ENCODE measurements at places on chromosomes 13 and 19.

DNA sequence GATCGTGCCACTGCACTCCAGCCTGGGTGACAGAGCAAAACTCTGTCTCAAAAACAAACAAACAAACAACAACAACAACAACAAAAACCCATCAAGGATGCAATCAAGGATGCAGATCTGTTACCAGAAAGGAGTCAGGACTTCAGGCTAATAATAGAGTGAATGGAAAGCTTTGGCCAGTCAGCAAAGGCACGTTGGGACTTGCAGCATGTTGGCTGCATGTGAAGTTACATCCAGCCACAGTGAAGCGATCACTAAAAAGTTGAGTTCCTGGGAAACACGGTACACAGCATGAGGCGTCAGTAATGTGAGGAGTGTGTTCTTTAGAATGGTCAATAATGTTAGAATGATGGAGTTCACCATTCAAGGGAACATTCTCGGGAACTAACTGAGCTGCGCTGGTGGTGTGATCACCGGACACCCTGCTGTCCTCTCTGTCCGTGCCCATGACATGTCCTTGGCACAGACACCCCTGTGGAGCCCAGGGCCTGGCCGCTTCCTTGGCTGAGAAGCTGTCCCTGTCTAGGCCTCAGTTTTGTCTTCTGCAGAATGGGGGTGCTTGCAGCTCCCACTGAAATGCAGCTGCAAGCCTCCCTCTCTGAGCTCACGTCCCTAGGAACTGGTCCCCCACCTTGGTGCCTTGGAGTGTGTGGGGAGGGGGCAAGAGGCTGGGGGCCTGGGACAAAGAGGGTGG is 2.3 kb upstream of the LGALS7B start:
- no peak for DNase-seq

DNA sequence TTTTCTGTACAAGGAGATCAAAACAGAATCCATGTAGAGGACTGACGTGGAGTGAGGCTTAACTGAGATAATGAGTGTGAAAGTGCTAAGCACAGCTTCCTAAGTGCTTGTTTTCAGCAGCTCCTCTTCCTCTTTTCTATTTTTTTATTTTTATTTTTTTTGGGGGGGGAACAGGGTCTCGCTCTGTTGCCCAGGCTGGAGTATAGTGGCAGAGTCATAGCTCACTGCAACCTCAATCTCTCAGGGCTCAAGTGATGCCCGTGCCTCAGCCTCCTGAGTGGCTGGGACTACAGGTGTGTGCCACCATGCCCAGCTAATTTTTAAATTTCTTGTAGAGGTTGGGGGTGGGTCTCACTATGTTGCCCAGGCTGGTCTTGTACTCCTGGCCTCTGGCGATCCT is 5.6 kb upstream of the FOSB start:
- no peak for DNase-seq

DNA sequence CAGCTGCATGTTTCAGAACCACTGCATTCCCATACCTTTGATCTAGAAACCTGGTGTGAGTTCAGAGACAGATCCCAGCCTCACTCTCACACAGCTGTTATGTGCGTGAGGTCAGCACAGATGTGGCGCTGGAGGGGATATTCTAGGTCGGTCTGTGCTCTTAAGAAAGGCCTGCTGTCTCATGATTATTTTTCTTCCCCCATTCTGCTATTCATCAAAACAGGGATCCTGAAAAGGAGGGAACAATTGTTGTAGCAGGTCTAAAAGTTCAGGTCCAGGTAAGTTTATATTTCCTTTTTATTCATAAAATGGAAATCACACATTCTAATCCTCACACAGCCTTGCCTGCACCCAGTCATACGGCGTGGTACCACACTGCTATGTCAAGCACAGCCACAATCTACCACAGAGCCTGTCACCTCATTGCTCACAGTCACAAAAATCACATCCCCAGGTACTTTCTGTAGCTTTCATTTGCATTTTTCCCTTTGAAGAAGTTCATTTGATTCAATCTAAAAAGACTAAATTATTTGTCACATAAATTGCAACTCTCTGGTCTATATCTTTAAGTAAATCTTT is 867 bp downstream of the ZNF546 start:
- DNase-seq = peak; percentile 37

DNA sequence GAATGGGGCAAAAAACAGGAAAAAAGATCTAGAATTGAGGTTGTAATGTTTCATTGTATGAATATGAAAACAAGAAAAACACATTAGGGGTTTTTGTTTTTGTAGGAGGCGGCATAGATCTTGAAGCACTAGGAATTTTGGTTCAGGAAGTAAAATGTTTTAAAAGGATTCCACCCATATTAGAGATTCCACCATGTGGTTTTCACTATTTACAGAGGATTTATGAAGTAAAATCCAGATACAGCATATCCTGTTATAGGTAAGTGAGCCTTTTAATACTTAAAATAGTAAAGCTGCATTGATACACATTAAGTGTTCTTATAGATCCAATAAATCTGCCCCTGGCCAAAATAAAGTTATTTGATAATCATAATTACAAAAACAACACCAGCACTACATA is 61.4 kb downstream of the MICU2 start:
- DNase-seq = no peak

DNA sequence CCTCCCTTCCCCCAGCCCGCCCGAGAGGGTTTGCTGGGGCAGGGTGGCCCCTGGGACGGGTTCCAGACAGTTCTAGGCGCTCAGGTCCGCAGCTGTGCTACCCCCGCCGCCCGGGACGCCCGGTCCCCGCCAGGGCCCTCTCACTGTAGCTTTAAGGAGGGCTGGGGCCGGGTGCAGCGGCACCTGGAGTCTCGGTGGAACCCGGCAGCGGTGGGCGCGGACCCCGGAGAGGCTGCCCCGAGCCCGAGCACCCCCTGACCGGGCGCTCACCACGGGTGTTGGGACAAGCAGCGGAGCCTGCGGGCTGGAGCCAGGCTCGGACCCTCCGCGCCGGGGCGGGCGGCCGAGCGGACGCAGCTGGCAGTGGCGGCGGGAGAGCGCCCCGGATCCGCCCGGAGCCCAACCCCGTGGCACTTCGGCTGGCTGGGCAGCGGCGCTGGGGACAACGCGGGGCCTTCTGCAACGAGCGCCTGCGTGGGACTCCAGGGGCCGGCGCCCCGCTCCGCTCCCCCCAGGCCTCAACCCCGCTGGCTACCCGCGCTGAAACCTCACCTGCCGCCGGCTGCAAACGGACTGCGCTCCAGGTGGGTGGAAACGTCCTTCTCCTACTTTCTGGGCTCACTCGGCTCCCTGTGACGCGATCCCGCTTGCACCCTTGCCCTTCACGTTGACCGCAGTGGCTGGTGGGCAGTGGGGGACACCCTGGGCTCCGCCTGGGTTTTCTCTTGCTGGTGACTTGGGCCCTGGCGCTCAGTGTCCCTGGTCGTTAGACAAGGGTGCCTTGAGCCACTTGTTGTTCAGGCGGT is 81.1 kb downstream of the ZNF429 start:
- DNase-seq = no peak

DNA sequence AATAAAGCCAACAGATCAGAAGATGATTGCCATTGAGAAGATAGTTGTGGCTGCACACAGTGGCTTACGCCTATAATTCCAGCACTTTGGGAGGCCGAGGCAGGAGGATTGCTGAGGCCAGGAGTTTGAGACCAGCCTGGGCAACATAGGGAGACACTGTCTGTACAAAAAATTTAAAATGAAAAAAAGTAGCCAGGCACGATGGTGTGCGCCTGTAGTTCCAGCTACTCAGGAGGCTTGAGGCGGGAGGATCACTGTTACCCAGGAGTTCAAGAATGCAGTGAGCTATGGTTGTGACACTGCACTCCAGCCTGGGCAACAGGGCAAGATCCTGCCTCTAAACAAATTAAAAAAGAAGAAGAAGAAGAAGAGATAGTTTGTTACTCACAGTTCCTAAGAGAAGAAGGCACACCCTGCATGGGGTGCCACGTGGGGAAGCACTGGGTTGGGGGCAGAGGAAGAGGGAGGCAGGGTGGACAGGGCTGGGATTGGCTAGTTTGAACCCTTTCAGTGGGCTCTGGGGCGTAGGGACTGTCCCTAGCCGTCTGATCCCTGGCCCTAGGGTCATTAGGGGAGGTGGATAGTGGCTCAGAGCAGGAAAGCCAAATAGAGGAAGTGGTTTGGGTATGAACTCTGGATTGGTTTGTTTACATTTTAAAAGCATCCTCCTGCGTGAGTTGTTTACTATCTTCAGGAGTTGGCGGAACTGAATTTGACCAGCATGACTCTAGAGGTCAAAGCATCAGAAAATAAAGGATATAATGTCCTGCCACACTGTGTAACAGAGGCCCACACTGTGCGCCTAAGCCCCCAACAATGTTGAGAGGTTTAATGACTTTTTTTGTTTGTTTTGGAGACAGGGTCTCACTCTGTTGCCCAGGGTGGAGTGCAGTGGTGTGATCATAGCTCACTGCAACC is 60.5 kb upstream of the MEDAG start:
- DNase-seq = no peak

DNA sequence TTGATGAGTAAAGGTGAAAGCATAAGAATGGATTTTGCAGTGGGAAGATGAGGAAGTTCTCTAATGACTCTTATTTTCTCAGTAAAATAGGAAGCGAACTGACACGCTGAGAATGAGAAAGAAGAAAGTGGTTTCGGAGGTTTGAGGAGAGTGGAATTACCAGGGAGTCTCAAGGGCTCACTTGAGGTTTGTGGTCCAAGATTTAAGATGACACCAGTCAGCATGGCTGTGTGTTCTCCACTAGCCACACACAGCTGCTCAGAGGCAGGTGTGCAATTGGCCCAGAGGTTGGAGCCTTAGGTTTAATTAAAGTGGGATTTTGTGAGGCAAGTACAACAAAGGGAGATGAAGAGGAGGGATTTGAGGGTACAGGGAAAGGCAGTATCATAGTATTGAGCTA is 99.6 kb upstream of the NBEA start:
- no peak for DNase-seq

All from stimulated activated CD4-positive, alpha-beta T cell treated with anti-CD3 and anti-CD28 coated beads, Interleukin-4, amount 100 ng/mL, for 24 hours (primary cell).